Skin of body (tissue), 3 donors: ENCODE measurements at places on chromosomes 7 and 10. TPM values are rescaled to one million over a fixed set of nuclear protein-coding genes. Genes with fewer than 3 reads are reported as not detected.

GRCh38 chr7:2607122-2607922 is 24.5 kb upstream of the TTYH3 start:
- DNase-seq: no peak

DNA sequence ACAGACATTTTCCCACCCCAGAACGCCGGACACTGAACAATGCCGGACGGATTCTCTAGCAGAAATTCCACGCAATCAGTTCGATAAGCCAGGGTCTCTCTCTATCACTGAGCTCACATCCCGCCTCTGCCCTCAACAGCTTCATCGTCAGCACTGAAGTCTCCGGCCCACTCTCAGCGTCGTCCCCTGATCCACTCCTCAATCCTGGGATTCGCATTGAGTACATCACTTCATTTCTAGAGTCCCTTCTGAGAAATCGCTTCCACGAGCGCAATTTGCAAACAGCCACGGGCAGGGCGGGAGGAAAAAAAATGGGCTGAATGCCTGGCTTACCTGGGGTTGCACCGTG is 365 bp downstream of the YME1L1 start:
- DNase-seq: peak; percentile 57

DNA sequence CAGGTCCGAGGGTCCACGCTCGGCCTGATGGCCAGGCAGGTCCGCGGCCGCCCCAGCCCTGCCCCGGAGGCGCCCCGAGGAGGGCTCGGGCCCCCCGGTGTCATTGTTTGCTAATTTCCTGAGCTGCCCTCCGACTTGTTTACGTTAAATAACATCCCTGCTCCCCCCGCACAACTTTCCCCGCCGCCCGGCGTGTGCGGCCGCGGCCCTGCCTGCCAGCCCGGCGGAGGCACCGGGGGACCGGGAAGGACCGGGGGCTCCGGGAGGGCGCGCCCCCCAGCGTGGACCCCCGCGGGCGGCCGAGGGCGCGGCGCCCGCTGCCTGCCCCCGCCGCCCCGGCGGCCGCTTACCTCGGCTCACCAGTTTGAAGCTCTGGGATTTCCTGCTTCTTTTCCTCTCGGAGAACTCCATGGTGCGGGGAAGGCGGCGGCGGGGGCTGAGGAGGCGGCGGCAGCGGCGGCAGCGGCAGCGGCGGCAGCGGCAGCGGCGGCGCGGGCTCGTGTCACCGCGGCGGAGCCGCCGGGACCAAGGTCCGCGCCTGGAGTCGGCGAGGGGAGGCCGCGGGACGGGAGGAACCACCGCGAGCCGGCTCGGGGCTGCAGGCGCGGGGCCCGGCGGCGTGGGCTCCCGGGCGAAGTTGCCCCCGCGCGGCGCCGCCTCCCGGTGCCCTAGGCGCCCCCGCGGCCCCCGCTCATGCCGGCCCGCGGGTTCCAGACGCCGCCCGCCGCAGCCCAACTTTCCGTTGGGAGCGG is 515 bp downstream of the BEND7 start:
- DNase-seq: no peak

DNA sequence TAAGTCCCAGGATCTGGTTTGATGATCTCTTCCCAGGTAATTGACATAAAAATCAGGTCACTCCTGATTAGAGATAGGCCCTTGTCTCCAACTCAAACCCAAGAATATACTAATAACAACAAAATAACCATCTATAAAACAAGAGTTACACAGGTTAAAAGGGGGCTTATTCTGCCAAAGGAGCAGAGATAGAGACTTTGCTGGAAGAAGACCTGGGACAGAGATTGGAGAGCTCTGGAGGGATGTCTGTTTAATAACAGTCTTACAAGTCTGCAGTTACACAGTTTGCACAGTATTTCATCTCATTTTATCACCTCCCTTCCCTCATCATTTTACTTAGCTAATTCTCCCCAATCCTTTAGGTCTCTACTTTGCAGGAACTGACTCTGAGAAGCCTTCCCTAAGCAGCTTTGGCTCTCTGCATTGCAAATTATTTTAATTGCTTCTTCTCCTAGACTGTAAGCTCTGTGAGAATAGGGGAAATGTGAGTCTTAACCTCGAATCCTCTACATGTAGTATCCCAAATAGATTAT is 3.7 kb upstream of the ZNF438 start:
- no peak for DNase-seq

DNA sequence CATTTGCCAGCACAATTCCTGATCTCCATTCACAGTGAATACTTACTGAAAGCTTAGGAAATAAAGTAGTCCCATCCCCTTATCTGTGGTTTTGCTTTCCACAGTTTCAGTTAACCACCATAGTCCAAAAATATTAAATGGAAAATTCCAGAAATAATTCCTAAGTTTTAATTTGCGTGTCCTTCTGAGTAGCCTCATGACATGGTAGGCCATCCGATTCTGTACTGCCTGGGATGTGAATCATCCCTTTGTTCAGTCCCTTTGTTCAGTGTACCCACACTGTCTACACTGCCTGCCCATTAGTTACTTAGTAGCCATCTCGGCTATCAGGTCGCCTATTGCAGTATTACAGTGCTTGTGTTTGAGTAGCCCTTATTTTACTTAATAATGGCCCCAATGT is 14.2 kb downstream of the RAB11FIP2 start:
- DNase-seq: no peak

GRCh38 chr10:99920486-99920885 is 89.3 kb downstream of the DNMBP start:
- no peak for DNase-seq

DNA sequence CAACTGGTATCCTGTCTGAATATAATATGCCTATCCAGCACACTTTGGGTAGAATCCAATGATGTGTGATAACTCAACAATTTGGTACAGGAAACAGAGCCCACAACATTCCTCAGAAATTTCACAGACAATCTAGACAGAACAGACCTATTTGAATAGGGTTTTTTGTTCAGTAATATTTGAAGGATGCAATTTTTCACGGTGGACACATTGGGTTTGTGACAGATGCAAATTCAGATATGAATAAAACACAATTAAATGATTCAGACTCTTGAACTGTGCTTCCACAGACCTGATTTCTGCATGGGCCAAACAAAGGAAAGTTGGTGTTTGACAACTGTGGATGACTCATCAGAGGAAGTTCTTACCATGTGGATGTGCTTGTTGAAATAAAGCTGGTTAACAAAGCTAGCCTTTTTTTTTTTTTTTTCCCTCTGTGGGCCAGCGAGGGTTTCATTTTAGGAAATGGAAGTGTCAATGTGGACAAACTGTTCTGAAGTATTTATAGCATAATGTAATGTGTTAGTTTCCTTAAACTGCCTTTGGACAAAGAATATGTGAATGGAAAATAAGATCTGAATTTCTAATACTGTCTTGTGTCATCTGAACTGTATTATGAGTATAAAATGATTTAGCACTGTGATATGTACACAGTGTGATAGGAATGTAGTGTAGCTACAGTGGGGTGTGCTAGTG is 43.2 kb upstream of the FAM133B start:
- DNase-seq: peak; percentile 85

GRCh38 chr7:5625938-5626337 is 155.5 kb downstream of the RNF216 start:
- no peak for DNase-seq

DNA sequence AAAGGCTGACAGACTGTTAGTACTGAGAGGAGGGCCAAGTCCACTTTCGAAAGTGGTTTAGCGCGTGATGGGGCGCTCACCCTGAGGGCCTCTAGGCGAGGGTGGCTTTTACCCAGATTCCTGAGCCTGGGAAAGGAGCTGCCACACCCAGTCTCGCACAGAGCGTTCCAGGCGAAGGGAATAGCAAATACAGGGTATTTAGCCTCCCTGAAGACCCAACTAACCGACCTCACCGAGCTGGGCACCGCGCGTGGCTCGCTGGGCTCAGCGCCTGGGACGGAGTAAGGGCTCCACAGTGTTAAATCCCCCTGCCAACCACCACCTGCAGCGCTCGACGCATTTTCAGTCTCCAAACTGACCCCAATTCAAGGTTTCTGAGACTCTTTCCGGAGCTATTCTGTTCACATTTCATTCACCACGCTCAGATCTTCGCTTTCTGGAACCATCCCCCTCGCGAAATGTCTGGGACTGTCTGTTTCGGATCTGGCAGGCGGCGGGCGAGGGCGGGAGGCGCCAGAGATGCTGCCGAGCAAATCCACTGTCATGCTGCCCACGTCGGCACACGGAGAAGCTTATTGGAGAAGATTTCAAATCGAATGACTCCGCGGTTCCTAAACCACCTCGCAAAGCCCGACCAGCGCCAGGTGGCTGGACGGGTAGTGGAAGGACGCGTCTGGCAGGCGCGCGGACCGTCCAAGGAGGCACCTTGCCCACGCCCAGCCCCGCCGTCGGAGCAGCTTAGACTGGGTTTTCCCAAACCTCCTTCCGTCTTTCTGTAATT is 1.4 kb upstream of the OSBPL3 start:
- DNase-seq: peak; percentile 4

DNA sequence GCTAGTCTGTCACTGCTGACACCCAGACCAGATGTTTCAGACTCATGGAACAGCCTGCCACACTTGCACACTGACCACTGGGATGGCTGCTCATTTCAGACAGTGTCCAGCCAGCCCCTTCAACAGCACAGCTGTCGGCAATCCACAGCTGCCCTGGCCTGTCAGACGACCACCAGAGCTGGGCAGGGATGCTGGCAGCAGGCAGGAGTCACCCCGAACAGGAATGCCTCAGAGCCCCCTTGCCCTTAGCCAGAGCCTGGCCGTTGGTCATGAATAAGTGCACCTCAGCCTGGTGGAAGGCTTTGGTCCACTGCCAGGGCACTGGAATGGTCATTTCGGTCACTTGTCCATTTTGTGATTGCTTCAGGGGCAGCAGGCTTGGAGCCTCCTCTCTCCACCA is 149.6 kb upstream of the TCERG1L start:
- DNase-seq: no peak

- DNase-seq: no peak
Observed at GRCh38 chr7:28297801-28298459, 114.4 kb upstream of the CREB5 start.

GRCh38 chr7:29457565-29458011 is 106.0 kb upstream of the PRR15 start:
- DNase-seq: peak; percentile 44

- no peak for DNase-seq
Observed at GRCh38 chr7:25831831-25832411, 320.1 kb upstream of the NFE2L3 start.

DNA sequence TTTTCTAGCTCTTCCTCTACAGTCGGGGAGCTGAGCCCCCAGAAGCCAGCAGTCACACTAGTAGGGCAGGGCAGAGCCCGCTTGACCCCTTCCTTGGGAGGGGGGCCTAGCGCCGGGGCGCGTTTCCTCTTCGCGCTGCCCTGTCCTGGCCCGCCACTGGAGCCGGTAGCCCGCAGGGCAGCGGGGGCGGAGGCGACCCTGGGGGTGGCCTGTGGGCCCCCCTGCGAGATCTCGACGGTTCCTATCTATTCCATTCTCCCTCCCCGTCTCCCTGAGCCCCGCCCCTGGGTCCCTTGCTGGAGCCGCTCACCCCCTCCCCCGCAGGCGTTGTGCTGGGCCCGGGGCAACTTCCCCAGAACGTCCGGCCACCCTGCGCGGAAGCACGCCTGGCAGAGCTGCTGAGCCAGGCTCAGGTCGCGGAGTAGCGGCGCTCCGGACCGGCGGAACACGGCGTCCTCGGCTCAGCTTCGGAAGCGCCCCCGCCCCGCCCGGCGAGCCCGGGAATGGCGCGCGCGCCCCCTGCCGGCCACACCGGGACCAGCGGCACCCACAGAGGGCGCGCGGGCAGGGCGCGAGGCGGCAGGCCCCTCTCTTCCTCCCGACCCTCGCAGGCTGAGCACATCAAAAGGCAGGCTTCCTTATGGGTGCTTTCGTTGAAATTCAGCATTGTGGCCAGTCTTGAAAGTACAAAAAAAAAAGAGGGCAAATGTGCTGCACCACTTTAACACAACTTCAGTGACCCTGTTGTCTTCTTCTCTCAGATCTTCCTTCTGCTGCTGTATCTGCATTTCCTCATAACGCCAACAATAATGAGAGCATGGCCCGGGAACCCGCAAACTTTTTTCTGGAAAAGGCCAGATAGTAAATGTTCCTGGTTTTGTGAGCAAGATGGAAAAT is 327.6 kb downstream of the TNS3 start:
- DNase-seq: peak; percentile 47

- no peak for DNase-seq
Observed at GRCh38 chr10:5615316-5615715, 51.1 kb downstream of the ASB13 start.

DNA sequence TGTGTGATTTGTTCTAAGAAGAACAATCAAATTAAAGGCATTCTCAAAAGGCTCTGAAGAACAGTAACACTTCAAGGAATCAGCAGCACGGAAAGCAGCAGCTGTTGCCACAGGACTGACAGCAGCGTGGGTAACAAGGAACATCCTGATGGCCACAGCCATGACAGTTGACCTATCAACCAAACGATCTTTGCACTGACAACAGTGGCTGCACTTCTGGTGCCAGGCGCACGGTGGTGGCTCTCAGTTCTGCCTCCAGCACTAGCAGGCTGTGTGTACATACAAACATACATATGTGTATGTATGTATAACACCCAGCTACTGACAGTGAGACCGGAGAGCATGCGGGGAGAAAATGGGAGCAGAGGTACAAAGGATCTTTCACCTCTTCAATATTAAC is 114.1 kb downstream of the ZFAND4 start:
- DNase-seq: no peak

DNA sequence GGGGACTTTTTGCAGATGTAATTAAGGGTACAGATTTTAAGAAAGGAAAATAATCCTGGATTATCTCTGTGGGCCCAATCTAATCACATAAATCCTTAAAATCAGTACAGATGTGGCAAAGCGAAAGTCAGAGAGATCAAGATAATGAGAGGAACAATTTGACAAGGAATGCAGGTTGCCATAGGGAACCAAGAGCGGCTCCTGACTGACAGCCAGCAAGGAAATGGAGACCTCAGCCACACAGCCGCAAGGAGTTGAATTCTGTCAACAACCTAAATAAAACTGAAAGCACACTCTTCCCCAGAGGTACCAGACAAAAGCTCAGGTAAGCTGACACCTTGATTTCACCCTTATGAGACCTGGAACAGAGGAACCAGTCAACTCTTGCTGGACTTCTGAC is 3.4 kb upstream of the PNPLA8 start:
- DNase-seq: no peak

DNA sequence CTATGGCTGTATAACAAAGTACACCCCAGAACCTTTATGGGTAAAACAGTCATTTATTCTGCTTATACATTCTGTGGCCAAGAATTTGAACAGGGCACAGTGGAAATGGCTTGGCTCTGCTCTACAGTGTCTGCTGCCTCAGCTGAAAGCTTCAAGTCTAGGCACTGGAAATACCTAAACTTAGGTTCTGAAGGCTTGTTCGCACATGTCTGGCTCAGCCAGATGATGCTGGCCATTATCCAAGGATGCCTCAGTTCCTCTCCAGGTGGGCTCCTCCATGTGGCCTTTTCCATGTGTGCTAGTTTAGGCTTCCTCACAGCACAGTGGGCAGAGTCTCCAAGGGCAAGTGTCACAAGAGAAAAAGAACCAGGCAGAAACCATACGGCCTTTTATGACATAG is 76.8 kb downstream of the RALA start:
- no peak for DNase-seq

NYAP1 gene
- total RNA-seq: 1.7 TPM

ADAP1 gene
- 5.9 TPM for total RNA-seq

LRRC18 gene
- total RNA-seq: 0.39 TPM

KLHL7 gene
- 30.7 TPM for total RNA-seq

PIP gene
- total RNA-seq: not detected

CADPS2 gene
- 8.3 TPM for total RNA-seq

MEIG1 gene
- not detected for total RNA-seq
